Heart left ventricle (tissue), 16 donors: ENCODE measurements at places on chromosomes 1 and 21. TPM values are rescaled to one million over a fixed set of nuclear protein-coding genes. Genes with fewer than 3 reads are reported as not detected.

GRCh38 chr1:172176206-172176605 lies 244.3 kb upstream of the C1orf105 start:
- H3K4me3 ChIP-seq, result no peak overlapping the region
- DNase-seq, result no peak
- H3K27ac ChIP-seq, result no peak overlapping the region
- no peaks in the 10 kb centered on the region for H3K36me3 ChIP-seq
- H3K4me1 ChIP-seq, result peaks cover 4% of the 10 kb centered on the region

DNA sequence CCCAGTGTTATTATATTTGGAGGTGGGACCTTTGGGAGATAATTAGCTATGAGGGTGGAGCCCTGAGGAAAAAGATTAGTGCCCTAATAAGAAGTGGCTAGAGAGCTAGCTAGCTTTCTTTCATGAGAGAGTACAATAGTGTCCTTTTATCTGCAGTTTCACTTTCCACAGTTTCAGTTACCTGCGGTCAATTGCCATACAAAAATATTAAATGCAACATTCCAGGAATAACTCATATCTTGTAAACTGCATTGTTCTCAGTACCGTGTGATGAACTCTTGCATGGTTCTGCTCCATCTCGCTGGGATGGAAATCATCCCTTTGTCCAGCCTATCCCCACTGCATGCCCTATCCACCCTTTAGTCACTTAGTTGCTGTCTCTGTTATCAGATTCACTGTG lies 201.6 kb downstream of the RWDD3 start:
- no peaks in the 10 kb centered on the region for H3K27me3 ChIP-seq
- no peak for DNase-seq
- H3K36me3 ChIP-seq, result no peaks in the 10 kb centered on the region

- H3K4me1 ChIP-seq, result peaks cover 14% of the 10 kb centered on the region
- peak overlapping the region; percentile 55 for H3K4me3 ChIP-seq
- peaks cover 14% of the 10 kb centered on the region for H3K36me3 ChIP-seq
- peak overlapping the region; percentile 98 for H3K27ac ChIP-seq
- no peaks in the 10 kb centered on the region for H3K27me3 ChIP-seq
- DNase-seq, result no peak
These were observed 842 bp downstream of the ATXN7L2 start for GRCh38 chr1:109484519-109484975.

DNA sequence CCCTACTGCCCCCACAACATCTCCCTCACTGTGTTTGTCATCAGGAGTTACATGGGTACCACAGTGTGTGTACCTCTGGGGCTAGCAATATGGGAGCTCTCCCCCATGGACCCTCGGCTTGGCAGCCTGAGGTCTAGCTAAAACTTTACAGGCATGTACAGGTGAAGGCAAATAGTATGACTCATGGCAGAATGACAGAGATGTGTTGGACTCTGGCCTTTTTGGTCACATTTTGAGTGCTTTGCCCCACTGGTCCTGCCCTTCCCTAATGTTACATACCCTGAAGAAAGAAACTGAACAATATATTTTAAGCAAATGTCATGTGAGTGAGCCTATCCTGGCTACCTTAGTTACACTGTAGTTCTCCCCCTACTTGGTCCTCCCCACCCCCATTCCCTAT lies 124.0 kb downstream of the NGF start:
- H3K4me3 ChIP-seq, result no peak overlapping the region
- no peak for DNase-seq
- no peak overlapping the region for H3K27ac ChIP-seq
- peaks cover 37% of the 10 kb centered on the region for H3K4me1 ChIP-seq

AUNIP gene
- total RNA-seq, result not detected

- peaks cover 37% of the 10 kb centered on the region for H3K4me1 ChIP-seq
- no peaks in the 10 kb centered on the region for H3K36me3 ChIP-seq
- H3K4me3 ChIP-seq, result no peak overlapping the region
- no peaks in the 10 kb centered on the region for H3K27me3 ChIP-seq
These were observed 33.0 kb downstream of the ADGRL2 start for GRCh38 chr1:81833722-81834121.

DNA sequence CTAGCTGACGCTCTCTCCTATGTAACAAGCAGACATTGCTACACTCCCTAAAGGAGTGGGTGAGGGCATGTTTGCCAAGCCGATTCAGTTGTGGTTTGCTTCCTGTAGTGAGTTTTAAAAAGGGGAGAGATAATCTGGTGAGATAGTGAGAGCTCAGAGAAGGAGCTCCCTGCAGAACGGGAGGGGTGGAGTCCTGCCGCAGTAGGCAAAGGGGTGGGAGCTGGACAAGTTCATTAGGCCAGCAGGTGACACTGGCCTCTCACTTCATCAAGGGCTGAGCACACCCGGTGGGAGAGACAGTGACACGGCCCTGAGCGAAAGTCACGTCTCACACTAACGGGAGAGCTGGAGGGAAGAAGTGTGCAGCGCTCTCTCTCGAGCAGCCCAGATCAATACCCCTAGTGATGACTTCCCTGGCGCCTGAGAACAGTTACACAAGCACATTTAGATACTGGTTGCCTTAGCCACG lies 144.0 kb upstream of the CD34 start:
- H3K27me3 ChIP-seq, result no peaks in the 10 kb centered on the region
- H3K4me1 ChIP-seq, result no peaks in the 10 kb centered on the region
- no peak for DNase-seq
- no peak overlapping the region for H3K27ac ChIP-seq

DNA sequence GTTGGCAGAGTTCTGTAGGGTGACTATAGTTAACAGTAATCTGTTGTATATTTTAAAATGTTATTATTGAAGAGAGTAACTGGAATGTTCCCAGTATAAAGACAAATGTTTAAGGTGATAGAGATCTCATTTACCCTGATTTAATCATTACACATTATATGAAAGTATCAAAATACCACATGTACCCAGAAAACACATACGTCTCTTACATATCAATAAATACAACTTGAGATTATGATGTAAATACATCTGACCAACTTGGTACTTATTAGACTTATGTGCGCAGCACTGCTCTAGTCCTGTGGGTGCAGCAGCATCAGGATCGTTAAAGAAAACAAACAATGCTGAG lies 670 bp upstream of the PARK7 start:
- H3K36me3 ChIP-seq, result peaks cover 3% of the 10 kb centered on the region
- no peak for DNase-seq
- peak overlapping the region; percentile 58 for H3K4me3 ChIP-seq
- H3K27me3 ChIP-seq, result no peaks in the 10 kb centered on the region
- peaks cover 25% of the 10 kb centered on the region for H3K4me1 ChIP-seq

KCNJ6 gene
- total RNA-seq, result not detected

GRCh38 chr1:91610789-91611188 lies 110.1 kb downstream of the CDC7 start:
- no peak for DNase-seq
- no peaks in the 10 kb centered on the region for H3K27me3 ChIP-seq
- no peak overlapping the region for H3K4me3 ChIP-seq
- H3K36me3 ChIP-seq, result no peaks in the 10 kb centered on the region
- peaks cover 7% of the 10 kb centered on the region for H3K4me1 ChIP-seq

FAM72C gene
- not detected for total RNA-seq

DNA sequence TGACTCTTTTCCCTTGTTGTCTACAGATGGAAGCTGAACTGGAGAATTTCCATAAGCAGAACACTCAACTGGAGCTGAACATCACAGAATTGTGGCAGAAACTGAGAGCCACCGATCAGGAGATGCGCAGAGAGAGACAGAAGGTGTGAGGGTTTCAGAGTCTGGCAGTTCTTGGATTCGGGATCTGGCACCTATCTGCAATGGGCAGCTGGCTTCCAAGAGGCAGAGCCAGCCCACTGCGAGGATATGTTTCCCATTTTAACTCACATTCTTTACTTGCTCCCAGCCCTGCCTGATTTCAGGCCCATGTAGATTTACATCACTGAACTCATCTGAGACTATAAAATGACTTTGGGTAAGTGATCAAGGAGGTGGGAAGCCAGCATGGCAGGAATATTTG lies 37.3 kb upstream of the TMEM125 start:
- H3K4me3 ChIP-seq, result no peak overlapping the region
- no peaks in the 10 kb centered on the region for H3K27me3 ChIP-seq
- H3K36me3 ChIP-seq, result no peaks in the 10 kb centered on the region
- peaks cover 3% of the 10 kb centered on the region for H3K4me1 ChIP-seq
- peak overlapping the region; percentile 54 for H3K27ac ChIP-seq
- DNase-seq, result no peak

GRCh38 chr1:210917560-210918169 lies 216.3 kb downstream of the KCNH1 start:
- no peak for DNase-seq
- no peak overlapping the region for H3K27ac ChIP-seq
- H3K36me3 ChIP-seq, result no peaks in the 10 kb centered on the region
- no peaks in the 10 kb centered on the region for H3K4me1 ChIP-seq

FMO3 gene
- 1.6 TPM for total RNA-seq

DNA sequence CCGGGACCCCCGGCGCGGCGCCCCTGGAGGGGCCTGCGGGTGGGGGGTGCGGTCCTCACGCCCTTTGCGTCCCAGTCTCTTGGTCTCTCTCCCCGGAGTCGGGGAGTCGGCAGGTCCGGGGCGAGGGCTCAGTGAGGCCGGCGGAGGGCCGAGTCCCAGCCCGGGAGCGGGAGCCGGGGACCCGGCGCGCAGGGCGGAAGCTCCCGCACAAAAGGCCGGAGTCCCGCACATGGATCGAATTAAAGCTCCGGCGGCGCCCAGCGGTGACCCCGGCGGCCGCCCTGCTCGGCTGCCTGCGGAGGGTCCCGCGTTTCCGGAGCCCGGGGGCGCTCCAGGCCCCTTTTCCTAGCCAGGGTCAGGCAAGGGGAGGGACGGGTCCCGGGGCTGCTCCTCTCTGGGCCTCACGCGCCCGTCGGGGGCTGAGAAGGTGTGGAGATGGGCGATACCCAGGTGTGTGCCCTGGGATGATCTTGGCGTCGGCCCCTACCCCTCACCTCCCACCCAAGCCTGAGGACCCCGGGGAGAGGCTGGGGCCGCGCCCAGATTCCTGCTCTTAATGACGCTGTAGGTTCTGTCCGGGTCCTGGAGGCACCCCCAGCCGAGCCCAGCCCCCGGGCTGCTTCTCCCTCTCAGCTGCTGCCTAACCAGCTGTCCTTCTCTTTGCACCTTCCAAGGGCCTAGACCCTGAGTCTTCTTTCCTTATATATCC lies 512 bp downstream of the FBLIM1 start:
- no peak for DNase-seq
- peaks cover 22% of the 10 kb centered on the region for H3K4me1 ChIP-seq
- H3K27ac ChIP-seq, result peak overlapping the region; percentile 82
- H3K4me3 ChIP-seq, result peak overlapping the region; percentile 87
- peaks cover 56% of the 10 kb centered on the region for H3K27me3 ChIP-seq

DNA sequence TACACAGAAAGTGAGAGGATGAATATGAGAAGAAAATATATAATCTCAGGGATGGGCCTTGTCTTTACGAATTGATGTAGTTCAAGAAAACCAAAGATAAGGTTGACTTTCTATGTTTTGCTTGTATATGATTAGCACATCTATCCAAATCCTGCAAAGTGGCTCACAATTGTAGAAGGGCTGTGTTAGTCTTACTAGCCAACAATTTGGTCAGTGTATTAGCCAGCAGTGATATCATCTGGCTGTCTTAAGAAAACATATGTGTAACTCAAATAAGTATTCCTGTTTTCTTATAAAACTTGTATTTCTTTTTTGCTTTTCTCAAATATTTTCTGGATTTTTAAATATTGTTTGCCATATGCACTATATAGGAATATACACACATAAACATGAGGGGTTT lies 5.5 kb downstream of the SDCCAG8 start:
- DNase-seq, result no peak
- no peaks in the 10 kb centered on the region for H3K36me3 ChIP-seq
- peaks cover 2% of the 10 kb centered on the region for H3K4me1 ChIP-seq
- no peak overlapping the region for H3K4me3 ChIP-seq

DNA sequence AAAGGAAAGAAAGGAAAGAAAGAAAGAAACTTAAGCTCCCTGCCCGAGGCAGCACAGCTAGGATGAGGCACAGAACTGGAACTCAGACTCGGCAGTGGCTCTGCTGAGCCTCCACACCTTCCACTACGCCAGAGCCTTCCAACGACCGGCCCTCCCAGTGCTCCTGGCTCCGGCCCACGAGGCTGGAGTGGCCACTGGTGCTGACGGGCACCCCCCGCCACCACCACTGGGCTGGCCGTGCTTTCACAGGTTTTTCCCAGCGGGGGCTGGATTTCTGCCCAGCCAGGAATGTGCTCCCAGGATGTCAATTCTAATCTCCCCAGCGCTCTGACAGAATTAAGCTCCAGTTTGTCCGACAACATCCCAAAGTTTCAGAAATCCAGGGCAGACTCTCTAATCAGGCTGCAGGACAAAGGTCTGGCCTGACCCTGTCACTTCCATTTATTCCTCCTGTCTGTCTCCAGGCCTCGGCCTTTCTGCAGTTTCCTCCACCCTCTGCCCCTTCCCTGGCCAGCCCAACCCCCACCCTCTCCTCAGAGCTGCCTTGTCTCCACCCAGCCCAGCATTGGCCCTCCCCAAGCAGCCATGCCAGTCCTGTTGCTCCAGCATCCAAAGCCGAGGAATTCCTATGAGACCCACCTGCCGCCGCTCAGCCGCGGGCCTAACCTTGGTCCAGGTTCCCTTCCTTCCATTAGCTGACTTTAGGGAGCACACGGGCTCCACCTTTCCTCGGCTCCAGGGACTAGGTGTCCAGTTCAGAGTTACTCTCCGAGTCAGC lies 81.9 kb downstream of the CASZ1 start:
- H3K27ac ChIP-seq, result peak overlapping the region; percentile 57
- H3K4me1 ChIP-seq, result peaks cover 3% of the 10 kb centered on the region
- no peak overlapping the region for H3K4me3 ChIP-seq

DNA sequence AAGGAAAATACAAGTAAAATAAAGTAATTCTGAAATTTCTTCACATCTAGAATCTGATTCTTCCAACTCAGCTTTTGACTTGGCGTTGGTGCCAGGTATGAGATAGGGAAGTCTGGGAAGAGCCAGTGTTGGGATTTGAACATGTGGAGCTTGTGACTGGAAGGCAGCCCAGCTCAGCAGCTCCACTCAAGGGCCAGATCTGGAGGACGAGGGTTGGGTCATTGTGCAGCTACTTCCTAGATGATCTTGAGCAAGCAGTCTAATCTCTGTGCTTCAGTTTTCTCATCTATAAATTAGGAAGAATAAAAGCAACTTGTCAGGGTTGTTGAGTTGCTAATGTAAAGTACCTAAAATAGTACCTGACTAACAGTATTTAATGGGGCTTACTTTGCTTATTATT lies 5.0 kb downstream of the ADARB1 start:
- H3K4me1 ChIP-seq, result no peaks in the 10 kb centered on the region
- no peaks in the 10 kb centered on the region for H3K27me3 ChIP-seq
- DNase-seq, result no peak
- no peak overlapping the region for H3K27ac ChIP-seq
- H3K4me3 ChIP-seq, result no peak overlapping the region
- no peaks in the 10 kb centered on the region for H3K36me3 ChIP-seq

GRCh38 chr1:217091561-217091960 lies 368.3 kb upstream of the ESRRG start:
- H3K4me3 ChIP-seq, result peak overlapping the region; percentile 79
- no peaks in the 10 kb centered on the region for H3K36me3 ChIP-seq
- peak overlapping the region; percentile 88 for H3K27ac ChIP-seq
- H3K27me3 ChIP-seq, result no peaks in the 10 kb centered on the region

GRCh38 chr1:47438165-47439016 lies 547 bp downstream of the FOXD2 start:
- H3K4me3 ChIP-seq, result peak overlapping the region; percentile 75
- H3K4me1 ChIP-seq, result peaks cover 14% of the 10 kb centered on the region
- peaks cover 86% of the 10 kb centered on the region for H3K27me3 ChIP-seq
- H3K27ac ChIP-seq, result peak overlapping the region; percentile 69
- H3K36me3 ChIP-seq, result no peaks in the 10 kb centered on the region

TTC22 gene
- 0.19 TPM for total RNA-seq

GRCh38 chr1:36087233-36088123 lies 1.2 kb upstream of the ADPRS start:
- no peak overlapping the region for H3K27ac ChIP-seq
- no peak overlapping the region for H3K4me3 ChIP-seq
- H3K36me3 ChIP-seq, result peaks cover 16% of the 10 kb centered on the region
- peaks cover 14% of the 10 kb centered on the region for H3K4me1 ChIP-seq

- H3K4me3 ChIP-seq, result no peak overlapping the region
- H3K27ac ChIP-seq, result no peak overlapping the region
- no peak for DNase-seq
- H3K4me1 ChIP-seq, result no peaks in the 10 kb centered on the region
- H3K27me3 ChIP-seq, result peaks cover 4% of the 10 kb centered on the region
These were observed 5.3 kb downstream of the PADI2 start for GRCh38 chr1:17113963-17114362.
